Upper lobe of right lung (tissue), 1 donor: ENCODE measurements at places on chromosomes 7 and 10. TPM values are rescaled to one million over a fixed set of nuclear protein-coding genes. Genes with fewer than 3 reads are reported as not detected.

DNA sequence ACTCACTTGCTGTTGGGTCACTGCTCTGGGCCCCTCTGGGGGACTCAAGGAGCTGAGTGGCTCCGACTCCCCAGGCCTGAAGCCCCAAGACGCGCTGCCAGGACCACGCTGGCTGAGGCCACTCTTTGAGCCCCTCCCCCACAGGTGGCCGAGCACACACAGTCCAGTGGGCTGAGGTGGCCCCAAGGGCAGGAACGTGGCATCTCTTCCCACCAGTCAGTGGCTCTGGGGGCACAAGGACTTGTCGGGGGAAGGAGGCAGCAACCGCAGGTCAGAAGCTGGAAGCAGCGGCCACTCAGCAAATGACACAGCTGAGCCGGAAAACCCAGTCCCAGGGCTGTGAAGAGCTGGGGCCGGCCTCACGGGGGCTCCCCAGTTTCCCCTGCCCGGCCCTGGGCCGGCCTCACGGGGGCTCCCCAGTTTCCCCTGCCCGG, 24.1 kb downstream of the GRIFIN start:
- peak; percentile 65 for DNase-seq

- DNase-seq, result no peak
Observed at GRCh38 chr7:155857141-155857540, 44.9 kb upstream of the SHH start.

GRCh38 chr10:5528989-5529701, 4.4 kb downstream of the CALML3 start:
- peak; percentile 51 for DNase-seq

DNA sequence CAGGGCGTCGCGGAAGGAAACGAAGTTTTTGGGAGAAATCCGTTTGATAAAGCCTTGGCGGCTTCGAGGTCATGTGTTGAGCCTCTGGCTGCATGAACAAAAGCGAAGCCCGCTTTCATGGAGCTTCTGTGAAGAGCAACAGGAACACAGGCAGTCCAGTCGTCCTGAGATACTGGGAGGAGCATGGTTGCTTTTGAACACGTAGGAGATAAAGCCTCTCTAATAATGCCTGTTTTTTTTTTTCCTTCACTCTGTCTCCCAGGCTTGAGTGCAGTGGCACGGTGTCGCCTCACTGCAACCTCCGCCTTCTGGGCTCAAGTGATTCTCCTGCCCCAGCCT, 473 bp upstream of the ZNF32 start:
- DNase-seq, result no peak

GRCh38 chr7:133829336-133829897, 297.7 kb upstream of the LRGUK start:
- DNase-seq, result no peak

- no peak for DNase-seq
Observed at GRCh38 chr10:86601956-86602602, 52.3 kb upstream of the OPN4 start.

DNA sequence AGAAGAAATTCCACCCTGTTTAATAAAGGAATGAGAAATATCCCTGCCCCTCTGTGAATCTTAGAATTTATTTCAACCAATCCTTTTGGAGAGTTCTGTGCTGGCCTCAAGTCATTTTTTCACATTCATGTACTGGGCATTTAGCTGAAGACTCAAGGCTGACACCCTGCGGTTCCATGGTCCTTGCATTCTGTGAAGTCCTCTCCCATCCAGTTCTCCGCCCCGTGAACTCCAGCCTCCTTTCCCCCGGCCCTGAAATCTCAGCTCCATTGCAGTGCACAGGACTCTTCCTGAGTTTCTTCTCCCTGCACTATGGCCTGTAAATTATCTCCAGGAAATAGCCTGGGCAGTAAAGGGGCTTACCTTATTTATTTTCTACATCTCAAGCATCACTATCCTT, 183.0 kb upstream of the KCND2 start:
- DNase-seq, result no peak

DNA sequence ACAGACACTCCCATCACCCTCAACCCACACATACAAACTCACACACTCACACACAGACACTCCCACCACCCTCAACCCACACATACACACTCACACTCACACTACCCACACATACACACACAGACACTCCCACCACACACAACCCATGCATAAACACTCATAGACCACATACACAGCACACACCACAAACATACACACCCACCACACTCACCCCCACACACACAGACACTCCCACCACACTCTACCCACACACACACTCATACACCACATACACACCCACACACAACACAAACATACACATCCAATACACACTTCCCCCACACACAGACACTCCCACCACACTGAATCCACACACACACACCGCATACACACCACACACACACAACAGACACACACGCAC, 521.2 kb downstream of the TCERG1L start:
- no peak for DNase-seq

- DNase-seq, result peak; percentile 52
Observed at GRCh38 chr7:6653071-6654003, 16.2 kb downstream of the ZNF316 start.

DNA sequence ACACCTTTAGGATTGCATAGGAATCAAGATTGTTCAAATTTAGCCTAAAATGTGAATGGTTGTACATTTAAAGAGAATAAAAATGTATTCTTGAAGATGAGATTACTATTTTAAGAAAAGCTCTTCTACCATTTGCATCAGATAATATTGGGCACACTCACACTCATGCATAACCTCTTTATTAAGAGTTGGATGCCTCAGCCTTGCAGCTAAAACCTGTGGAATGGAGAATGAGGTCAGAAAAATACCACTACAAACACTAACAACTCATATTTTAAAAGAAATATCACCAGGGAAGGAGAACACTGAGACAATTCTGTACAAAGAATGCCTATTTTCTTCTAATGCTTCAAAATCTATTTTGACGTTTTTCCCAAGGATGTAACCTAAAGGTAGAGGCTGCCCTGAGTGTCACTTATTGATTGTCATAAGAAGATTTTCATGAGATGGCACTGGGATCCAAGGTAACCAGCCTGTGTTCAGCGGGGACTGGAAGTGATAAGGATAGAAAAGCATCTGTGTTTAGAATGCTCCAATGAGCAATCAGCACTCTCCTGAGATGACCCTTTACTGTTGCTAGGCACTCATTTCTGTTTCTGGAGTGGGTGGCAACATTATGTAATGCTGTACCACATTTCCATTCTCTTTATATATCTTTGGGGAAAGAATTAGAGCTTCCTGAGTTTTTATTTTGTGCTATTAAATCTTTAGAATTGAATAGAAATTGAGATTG, 26.6 kb downstream of the REEP3 start:
- DNase-seq, result no peak

DNA sequence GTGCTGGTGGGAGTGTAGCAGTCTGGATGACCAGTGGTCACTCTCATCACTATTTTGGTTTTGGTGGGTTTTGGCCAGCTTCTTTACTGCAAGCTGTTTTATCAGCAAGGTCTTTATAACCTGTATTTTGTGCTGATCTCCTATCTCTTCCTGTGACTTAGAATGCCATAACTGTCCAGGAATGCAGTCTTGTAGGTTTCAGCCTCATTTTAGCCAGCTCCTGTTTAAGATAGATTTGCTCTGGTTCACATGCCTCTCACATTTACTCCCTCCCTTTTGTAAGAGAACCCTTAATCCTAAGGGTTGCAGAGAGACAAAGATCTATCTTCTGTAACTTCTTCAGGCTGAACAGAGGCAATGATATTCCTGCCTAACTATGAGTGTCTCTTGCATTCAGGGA, 51.2 kb upstream of the INHBA start:
- no peak for DNase-seq

GRCh38 chr10:81872206-81872862, 2.7 kb upstream of the NRG3 start:
- DNase-seq, result no peak

- DNase-seq, result no peak
Observed at GRCh38 chr10:423178-423577, 266.3 kb downstream of the DIP2C start.

DNA sequence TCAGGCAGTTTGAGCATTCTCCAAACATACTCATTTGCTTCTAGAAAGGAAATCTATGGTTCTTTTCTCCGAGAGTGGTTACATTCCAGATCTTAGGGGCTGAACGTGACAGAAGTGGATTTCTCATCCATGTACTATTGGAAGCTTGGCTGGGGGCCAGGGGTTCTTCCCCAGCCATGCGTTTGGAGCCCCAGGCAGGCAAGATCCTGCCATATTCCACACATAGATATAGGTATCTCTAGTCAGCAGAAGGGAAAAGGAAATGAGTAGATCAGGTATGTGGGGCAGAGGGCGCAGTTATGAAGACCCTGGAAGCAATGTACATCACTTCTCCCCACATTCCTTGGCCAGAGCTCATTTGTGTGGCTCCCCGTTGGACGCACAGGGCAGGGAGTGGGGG, 299.8 kb downstream of the CCDC3 start:
- DNase-seq, result no peak

DNA sequence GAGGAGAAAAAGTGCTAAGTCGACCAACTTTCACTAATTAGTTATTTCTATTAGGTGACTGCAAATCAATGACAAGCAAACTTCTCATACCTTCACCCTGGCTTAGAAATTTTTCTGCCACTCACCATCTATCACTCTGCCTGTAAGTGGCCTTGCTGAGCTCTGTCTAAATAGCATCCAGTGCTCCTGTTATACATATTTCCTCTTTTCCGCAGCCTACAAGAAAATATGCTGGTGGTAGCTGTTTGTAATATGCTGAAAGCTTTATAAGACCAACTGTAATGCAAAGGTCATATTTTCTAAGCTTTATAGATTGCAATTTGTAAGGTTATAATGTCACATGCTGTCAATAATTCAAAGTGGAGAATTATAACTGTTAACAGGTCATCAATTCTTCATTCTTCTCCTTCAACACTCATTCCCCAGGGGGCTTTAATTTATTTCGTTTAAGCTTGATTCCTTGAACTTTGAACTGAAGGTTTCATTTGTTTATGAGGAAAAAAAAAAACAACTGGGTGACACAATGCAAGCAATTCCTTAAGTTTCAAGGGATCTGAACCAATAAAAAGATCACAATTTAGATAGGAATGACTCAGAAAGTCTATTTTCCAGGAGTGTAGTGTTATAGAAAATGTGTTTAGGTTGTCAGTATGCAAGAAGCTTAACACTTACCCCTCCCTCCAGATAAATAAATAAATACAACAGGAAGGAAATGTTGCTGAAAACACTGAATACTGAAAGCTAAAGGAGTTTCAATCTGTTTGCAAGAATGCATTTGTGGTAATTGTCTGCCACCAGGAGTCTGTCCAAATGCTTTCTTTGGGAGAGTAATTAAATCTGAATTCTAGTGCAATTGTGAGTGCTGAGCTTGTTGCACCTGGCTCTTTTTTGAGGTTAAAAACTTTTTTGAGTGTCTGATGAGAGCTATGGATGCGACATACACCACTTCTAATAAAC, 183.7 kb downstream of the SORCS1 start:
- DNase-seq, result no peak

GRCh38 chr10:12656518-12657142, 307.3 kb downstream of the CAMK1D start:
- DNase-seq, result no peak

- DNase-seq, result no peak
Observed at GRCh38 chr10:50250096-50250854, 1.0 kb downstream of the ASAH2 start.

- no peak for DNase-seq
Observed at GRCh38 chr7:111362506-111363054, 199.7 kb downstream of the IMMP2L start.

DNA sequence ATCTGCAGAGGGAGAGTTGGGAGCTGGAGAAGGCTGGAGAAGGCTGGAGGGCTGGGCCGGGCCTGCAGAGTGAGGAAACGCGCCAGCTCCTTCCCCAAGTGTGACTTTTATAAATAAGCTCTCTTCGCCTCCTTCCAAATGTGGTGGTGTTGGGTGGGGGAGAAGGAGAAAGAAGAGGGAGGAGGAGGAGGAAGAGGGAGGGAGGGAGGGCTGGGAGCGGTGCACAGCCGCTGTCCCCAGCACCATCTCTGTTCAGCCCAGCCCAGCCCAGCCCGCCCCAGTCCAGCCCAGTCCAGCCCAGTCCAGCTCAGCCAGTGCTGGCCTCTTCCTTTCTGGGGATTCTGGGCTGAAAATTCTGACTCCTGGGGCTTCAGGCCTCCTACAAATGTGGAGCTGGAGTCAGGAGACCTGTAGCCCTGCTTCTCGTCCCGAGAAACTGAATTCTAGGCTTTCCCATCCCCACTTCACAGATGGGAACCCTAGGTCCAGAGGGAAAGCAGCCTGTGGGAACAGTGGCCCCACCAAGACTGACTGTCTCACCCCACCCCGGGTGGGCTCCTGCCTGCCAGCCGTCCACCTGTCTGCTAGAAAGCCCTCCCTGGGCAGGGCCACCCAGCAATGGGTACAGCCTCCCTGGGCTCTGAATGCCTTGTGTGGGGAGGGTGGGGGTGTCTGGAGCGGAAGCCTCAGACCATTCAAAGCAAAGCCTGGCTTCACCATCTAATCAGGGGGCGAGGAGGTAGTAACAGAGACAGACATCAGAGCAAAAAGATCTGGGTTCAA, 2.3 kb downstream of the STX1A start:
- DNase-seq, result no peak

DNA sequence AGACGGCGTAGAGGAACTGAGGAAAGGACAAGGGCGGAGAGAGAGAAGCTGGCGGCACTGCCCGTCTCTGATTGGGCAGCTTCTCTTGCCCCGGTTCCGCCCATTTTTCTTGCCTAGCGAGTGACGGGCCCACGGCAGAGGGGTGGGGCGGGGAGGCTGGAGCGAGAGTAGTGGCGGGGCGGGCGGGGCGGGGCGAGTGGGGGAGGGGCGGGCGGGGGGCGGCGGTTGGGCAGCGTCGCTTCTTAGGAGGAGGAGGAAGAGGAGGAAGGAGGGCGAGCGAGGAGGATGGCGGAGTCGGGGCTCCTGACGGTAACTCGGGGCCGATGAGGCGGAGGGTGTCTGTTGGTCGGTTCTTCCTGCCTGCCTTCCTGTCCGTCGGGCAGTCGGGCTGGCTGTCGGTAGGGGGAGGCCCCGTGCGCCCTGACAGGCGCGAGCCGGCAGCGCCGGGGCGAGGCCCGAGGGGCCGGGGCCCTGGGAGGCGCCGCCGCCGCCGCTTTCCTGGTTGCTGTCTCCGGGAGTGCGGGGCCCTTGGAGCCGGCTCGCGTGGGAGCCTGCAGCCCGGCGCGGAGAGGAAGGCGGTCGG, at the start of gene SHOC2:
TSS of gene SHOC2 (plus strand) at position 256 of the 583 bp plus-strand sequence. CDS start 44,755 bp downstream, outside the sequence.
- peak; percentile 100 for DNase-seq

DNA sequence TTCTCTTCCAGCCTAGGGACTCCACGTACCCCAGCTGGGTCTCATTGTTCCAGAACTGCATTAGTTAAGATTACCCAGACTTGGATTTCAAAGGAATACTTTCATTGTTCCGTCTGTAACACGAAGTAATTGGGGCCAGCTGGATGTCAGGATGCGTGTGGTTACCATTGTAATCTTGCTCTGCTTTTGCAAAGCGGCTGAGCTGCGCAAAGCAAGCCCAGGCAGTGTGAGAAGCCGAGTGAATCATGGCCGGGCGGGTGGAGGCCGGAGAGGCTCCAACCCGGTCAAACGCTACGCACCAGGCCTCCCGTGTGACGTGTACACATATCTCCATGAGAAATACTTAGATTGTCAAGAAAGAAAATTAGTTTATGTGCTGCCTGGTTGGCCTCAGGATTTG, 21.0 kb downstream of the LRRC17 start:
- peak; percentile 63 for DNase-seq

GRCh38 chr7:11127114-11127785, 153.6 kb downstream of the PHF14 start:
- no peak for DNase-seq

The NACAD gene
- total RNA-seq, result 2.3 TPM

The INSYN2A gene
- total RNA-seq, result 0.14 TPM

The FGFR2 gene
- total RNA-seq, result 58.7 TPM

The TFPI2 gene
- total RNA-seq, result 7.1 TPM

The PITRM1 gene
- 65.0 TPM for total RNA-seq

The HDAC9 gene
- total RNA-seq, result 52.4 TPM

The CCL24 gene
- total RNA-seq, result 4.8 TPM

The NPC1L1 gene
- total RNA-seq, result 0.17 TPM

The MOGAT3 gene
- total RNA-seq, result not detected

The SEC61G gene
- total RNA-seq, result 87.6 TPM

The ZNF117 gene
- total RNA-seq, result 18.7 TPM
